Kidney (tissue), 22 donors: ENCODE measurements at places on chromosomes 2 and 18. TPM values are rescaled to one million over a fixed set of nuclear protein-coding genes. Genes with fewer than 3 reads are reported as not detected.
A peak's percentile ranks its signal among the peaks of the same experiment; 100 is the strongest.

DNA sequence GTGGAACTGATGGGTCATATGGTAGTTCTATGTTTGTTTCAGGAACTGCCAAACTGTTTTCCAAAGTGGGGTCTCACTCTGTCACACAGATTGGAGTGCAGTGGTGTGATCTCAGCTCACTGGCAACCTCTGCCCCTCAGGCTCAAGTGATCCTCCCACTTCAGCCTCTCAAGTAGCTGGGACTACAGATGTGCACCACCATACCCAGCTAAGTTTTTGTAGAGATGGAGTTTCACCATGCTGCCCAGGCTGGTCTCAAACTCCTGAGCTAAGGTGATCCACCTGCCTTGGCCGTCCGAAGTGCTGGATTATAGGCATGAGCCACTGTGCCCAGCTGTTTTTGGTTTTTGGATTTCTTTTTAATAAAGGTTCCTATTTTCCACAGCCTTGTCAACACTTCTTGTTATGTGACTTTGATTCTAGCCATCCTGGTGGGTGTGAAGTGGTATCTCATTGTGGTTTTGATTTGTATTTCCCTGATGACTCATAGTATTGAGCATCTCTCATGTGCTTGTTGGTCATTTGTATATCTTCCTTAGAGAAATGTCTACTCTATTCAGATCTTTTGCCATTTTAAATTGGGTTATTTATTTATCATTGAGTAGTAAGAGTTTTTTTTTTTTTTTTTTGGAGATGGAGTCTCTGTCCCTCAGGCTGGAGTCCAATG, 22.8 kb downstream of the NPC1 start:
- no peaks in the 10 kb centered on the region for H3K4me1 ChIP-seq
- H3K4me3 ChIP-seq: no peak overlapping the region
- H3K27me3 ChIP-seq: no peaks in the 10 kb centered on the region
- H3K27ac ChIP-seq: no peak overlapping the region
- peaks cover 28% of the 10 kb centered on the region for H3K36me3 ChIP-seq

DNA sequence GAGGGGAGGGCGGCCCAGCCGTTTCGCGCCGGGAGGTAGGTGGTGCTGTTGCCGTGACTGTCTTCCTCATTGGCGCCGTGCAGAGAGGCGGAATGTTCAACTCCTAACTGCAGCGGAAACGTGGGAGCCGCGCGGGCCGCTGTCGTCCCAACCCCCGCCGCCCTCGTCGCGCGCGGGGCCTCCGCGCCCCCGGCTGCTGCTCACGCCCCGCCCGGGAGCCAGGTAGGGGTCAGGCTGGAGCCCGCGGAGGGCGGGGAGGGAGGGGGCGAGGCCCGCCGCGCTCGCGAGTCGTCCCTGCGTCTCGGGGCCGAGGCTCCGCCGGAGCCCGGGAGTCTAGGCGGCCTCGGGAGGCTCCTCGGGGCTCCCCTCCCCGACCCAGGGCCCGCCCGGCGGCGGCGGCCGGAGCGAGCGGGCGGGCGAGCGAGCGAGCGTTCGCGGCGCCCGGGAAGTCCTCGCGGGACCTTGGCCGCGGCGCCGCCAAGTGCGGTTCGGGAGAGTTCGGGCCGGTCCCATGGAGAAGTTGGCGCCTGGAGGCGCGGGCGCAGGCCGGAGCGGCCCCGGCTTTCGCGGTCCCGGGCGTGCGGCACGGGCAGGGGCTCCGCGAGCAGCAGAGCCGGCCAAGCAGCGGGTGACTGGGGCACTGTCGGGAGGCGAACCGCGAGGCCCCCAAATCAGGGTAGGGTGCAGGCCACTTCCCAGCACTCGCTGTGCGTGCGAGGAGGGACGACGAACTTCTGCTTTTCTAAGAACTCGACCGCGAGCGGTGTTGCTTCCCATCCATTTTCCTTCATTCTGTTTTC, at the start of gene MAP3K20:
Gene MAP3K20, plus strand, starts transcription at position 66 of the 800 bp plus-strand sequence. CDS start 15,186 bp downstream, outside the sequence.
- no peaks in the 10 kb centered on the region for H3K36me3 ChIP-seq
- peak within 1 kb of the TSS; percentile 89 for H3K4me3 ChIP-seq
- H3K27ac ChIP-seq: peak within 1 kb of the TSS; percentile 67
- no peaks in the 10 kb centered on the region for H3K4me1 ChIP-seq
- peak; percentile 78 for DNase-seq
- no peaks in the 10 kb centered on the region for H3K27me3 ChIP-seq

DNA sequence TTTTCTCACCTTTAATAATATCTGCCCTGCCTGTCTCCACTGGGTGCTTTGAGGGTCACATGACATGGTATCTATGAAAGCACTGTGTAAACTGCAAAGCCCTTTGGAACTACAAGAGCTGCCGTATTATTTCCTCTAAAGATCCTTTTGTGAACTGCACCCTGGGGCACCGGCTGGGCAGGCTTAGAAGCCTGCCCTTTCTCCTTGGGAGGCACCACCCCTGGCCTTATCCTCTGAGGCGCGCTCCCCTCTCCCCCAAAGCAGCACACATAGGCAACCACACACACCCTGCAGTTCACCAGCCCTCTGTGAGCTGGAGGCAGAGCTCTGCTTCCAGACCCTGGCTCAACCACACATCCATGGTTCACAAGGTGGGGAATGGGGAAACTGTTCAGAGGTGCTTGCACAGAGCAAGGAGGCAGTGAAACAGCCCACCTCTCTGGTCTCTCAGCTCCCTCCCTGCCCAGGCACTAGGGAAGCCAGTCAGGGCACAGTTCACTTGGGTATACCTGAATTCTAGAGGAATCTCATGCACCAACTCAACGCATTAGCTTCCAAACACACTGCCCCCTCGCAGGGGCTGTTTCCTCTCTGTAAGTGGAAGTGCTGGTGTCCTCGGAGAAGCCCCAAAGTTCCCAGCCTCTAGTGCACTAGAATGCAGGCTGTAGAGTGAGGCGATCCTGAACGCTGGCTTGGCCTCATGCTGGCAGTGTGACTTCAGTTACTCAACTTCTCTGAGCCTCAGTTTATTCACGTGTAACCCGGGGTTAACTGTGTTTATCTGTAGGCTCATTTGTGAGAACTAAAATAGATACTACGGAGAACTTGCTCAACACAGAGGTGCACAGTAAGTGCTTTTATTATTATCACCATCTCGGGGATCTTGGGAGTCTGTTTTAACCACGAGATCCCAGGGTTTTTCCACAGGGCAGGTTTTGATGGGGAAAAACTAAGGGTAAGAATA, 11.0 kb downstream of the SIGLEC15 start:
- H3K27me3 ChIP-seq: peaks cover 16% of the 10 kb centered on the region
- no peak overlapping the region for H3K27ac ChIP-seq
- H3K36me3 ChIP-seq: no peaks in the 10 kb centered on the region
- DNase-seq: no peak
- H3K4me3 ChIP-seq: no peak overlapping the region
- H3K4me1 ChIP-seq: no peaks in the 10 kb centered on the region

DNA sequence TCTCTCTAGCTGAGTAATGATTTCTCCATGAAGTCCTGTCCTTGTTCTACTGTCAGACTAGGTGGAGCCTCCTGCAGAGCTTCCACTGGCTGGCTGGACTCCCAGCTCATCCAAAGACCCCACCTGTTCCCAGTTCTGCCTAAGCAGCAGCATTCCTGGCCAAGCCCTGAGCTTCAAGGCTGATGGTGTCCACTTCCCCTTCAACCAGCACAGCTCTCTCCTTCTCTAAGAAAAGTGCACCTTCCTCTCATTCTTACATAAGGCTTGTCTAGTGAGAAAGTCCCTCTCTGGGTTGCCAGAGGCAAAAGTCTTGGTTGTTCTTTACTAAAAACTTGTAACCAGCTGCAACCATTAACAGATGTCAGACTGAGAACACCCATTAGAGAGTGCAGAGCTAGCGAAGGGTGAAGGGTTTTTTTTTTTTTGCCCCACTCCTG, 58.9 kb downstream of the CXCR4 start:
- H3K27me3 ChIP-seq: no peaks in the 10 kb centered on the region
- H3K36me3 ChIP-seq: no peaks in the 10 kb centered on the region
- DNase-seq: no peak
- H3K27ac ChIP-seq: no peak overlapping the region
- peaks cover 4% of the 10 kb centered on the region for H3K4me1 ChIP-seq
- no peak overlapping the region for H3K4me3 ChIP-seq

MBP gene
- 61.2 TPM for total RNA-seq

GRCh38 chr2:172870396-172870795, 134.8 kb downstream of the RAPGEF4 start:
- H3K4me1 ChIP-seq: no peaks in the 10 kb centered on the region
- H3K27ac ChIP-seq: no peak overlapping the region
- no peak overlapping the region for H3K4me3 ChIP-seq
- no peaks in the 10 kb centered on the region for H3K36me3 ChIP-seq

DNA sequence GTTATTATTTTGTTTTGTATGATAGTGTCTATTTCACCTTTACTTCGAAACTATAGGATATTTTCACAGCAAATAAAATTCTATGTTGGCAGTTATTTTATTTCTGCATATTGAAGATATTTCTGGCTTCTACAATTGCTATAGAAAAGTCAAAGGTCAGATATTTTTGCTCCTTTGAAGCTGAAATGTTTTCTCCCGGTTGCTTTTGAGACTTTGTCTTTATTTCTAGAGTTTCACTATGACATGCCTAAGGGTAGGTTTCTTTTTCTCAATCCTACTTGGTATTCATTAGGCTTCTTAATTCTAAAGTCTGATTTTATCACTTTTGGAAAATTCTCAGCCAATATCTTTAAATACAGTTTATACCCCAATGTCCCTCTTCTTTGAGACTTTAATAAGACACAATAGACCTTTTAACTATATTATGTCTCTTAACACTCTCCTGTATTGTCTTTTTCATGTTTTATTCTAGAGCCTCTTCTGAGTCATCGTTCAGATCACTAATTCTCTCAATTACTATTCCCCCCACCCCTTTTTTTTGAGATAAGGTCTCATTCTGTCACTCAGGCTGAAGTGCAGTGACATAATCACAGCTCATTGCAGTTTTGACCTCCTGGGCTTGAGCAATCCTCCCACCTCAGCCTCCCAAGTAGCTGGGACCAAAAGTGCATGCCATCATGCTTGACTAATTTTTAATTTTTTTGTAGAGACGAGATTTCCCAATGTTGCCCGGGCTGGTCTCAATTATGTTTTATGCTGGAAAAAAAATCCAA, 50.5 kb downstream of the USP37 start:
- H3K4me3 ChIP-seq: no peak overlapping the region
- H3K4me1 ChIP-seq: no peaks in the 10 kb centered on the region
- H3K27ac ChIP-seq: no peak overlapping the region
- no peaks in the 10 kb centered on the region for H3K36me3 ChIP-seq
